ENCODE measurements at places on chromosomes 3 and 15. TPM values are rescaled to one million over a fixed set of nuclear protein-coding genes. Genes with fewer than 3 reads are reported as not detected.

DNA sequence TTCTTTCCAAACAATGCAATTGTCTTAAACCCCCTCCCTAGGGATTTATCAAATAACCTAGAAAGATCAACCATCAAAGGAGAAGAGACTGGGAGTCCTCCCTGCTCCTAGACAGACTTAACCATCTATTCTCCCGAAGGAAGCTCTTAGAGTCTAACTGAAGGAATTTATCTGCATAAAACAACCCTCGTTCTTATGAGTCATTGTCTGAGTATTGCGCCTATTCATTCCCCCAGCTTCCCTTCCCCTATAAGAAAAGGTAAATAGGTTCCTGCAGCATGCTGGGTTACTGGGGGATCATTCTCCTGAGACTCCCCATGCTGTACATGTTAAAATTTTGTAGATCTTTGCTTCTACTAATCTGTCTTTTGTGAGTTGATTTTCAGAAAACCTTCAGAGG lies 412.7 kb downstream of the OCA2 start:
- no peak for DNase-seq

DNA sequence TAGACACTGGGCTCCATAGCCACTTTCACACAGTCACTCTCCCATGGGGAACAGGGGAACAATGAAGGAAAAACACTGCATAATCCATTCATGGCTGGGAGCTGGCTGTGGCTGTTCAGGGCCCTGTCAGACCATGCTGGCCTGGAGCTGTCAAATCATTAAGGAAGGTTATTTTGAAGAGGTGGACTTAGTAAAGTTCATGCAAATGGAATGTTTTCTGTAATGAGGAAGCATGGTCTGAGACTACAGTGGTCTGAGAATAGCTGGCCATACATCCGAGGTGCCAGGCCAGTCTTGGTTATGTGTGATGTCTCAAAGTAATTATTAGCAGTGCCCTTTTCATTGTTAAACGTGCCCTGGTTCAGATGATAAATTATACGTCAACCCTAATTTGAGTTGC lies 117.1 kb upstream of the MRPS22 start:
- no peak for DNase-seq

- DNase-seq, result no peak
These were observed 49.5 kb downstream of the CEP63 start for GRCh38 chr3:134535186-134535970.

DNA sequence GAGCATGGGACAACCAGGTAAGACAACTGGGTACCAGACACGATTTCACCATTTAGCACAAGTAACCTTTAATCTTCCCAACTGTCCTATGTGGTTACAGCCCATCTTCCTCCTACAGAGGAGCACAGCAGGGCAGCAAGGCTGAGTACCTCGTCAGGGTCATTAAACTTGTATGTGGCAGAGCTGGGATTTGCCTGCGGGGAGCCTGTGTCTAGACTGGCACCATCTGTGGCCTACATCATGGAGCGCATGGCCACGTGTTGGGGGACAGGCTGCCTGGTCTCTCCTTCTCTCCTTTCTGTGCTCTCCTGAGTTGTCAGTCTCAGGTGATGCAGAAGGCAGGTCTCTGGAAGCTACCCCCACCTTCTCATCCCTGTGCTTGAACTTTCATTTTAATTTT lies 32.2 kb downstream of the GOLGA6A start:
- no peak for DNase-seq

DNA sequence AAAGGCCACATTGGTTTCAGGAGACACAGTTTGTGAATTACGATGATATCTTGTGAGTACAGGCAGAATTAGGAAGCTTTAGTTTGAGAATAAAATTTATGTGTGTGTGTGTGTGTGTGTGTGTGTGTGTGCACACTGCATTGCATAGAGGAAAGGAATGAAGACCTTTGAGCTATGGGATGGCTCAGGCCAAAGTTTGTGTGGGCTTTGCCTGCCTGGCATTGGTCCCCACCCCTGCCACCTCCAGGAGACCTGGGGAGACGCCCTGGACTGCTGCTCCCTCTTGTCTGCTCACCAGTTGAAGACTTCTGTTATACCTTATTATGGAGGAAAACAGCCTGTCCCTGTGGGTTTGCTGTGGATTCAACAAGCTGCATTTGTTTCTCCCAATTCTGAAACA lies 37.2 kb downstream of the TIGIT start:
- DNase-seq, result no peak

Gene OXTR
- 0.05 TPM for polyA plus RNA-seq

DNA sequence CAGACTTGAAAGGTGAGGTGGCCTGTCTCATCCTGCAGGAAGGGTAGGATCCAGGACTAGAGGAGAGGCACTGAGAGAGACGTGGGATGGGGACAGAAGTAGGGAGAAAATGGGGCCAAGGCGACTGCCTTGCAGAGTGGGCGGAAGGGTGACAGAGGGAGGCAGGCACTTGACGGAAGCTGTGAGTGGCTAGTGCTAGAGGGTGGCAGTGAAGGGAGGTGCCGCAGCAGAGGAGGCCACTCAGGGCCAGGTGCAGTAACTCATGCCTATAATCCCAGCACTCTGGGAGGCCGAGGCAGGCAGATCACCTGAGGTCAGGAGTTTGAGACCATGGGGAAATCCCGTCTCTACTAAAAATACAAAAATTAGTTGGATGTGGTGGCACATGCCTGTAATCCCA lies 7.3 kb downstream of the CCDC33 start:
- DNase-seq, result no peak

- no peak for DNase-seq
These were observed 31.4 kb upstream of the CLK3 start for GRCh38 chr15:74584204-74584603.

Gene SMC4
- 51.1 TPM for polyA plus RNA-seq

Gene WWTR1
- polyA plus RNA-seq, result not detected

DNA sequence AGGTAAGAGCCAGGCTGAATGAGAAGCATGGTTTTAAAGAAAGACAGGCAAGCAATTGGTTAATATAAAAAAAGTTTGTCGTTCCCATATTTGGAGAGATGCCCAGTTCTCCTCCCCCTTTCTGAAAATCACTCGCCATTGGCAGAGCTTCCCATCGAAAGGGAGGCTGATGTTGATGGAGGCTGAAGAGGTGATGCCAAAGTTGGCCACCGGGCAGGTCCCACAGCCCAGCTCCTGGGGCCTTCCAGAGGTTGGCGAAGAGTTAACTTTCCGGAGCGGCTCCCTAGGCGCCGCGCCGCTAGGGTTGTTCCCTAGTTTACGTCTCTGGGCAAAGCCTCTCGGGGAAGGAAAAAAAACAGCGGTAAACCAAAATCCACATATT lies 793 bp downstream of the PCOLCE2 start:
- DNase-seq, result no peak

- DNase-seq, result peak; percentile 19
These were observed 25.1 kb upstream of the CSTA start for GRCh38 chr3:122299872-122300460.

Gene VPS39
- polyA plus RNA-seq, result 42.7 TPM

GRCh38 chr15:44264148-44264547 lies 24.4 kb upstream of the GOLM2 start:
- DNase-seq, result no peak

- no peak for DNase-seq
These were observed 39.9 kb upstream of the TBL1XR1 start for GRCh38 chr3:177237206-177237605.

GRCh38 chr3:39531665-39532064 lies 64.2 kb downstream of the MOBP start:
- no peak for DNase-seq

DNA sequence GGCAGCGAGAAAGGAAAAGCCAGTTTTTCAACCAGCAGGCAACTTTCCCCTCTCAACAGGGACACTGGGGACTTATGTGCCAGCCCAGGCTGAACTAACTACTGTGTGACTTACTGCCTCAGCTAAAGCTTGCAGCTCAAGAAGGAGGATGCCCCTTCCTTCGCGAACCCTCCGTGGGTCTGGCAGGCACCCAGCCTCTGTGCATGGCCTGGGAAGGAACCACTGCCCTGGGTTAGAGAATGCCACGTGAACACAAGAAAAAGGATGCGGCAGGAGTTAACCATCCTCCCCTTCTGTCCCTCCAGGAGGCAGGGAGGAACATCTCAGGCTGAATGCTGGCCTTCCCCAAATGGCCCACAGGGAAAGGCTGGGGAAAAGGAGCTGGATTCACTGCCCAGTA lies 29.0 kb downstream of the CHDH start:
- no peak for DNase-seq

DNA sequence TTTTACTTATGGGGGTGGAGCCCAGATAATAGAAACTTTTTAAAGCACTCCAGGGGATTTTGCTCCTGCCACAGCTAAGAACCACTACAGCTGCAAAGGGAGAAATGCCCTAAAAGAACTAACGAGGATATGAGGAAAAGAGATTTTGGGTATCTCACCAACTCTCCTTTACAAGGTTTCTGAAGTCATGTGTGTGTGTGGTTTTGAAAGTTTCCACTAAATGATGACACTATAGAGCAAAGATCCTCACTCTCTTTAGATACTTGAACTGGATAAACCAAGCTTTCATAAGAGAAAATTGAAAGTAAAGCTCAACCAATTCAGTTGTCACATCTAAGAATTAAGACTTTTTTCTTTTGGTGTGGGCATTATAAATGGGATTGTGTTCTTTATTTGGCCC lies 455.3 kb upstream of the ALCAM start:
- no peak for DNase-seq

DNA sequence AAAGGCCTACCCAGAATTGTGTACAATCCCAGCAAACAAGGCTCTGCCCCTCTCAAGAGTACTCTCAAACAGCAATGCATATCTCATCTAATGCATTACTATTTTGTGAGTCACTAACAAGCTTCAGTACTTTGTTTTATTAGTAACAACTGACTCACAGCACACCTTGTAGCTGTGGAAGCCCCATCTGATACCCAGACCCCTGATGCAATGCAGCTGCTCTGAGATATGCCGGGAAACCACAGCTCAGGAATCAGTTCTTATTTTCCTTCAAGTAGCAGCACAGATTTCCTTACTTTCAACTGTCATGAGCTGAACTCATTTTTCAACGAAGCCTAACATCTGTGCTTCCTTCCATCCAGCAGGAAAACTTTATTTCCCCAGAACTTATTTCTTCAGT lies 37.8 kb downstream of the CCNL1 start:
- DNase-seq, result no peak

Gene CKMT1A
- not detected for polyA plus RNA-seq

Gene SLC24A5
- polyA plus RNA-seq, result not detected

Gene GXYLT2
- not detected for polyA plus RNA-seq

Gene NOX5
- polyA plus RNA-seq, result not detected

Measured in naive B cell (primary cell).